ENCODE measurements at places on chromosomes 7 and 10. TPM values are rescaled to one million over a fixed set of nuclear protein-coding genes. Genes with fewer than 3 reads are reported as not detected.

Gene CYP3A4
- total RNA-seq = not detected

Gene HMX2
- total RNA-seq = not detected

Gene KAZALD1
- 1.4 TPM for total RNA-seq

Gene ADCY1
- 226 TPM for total RNA-seq

Gene NPFFR1
- total RNA-seq = 0.31 TPM
